ENCODE measurements at places on chromosomes 5 and 9.
A peak's percentile ranks its signal among the peaks of the same experiment; 100 is the strongest.

DNA sequence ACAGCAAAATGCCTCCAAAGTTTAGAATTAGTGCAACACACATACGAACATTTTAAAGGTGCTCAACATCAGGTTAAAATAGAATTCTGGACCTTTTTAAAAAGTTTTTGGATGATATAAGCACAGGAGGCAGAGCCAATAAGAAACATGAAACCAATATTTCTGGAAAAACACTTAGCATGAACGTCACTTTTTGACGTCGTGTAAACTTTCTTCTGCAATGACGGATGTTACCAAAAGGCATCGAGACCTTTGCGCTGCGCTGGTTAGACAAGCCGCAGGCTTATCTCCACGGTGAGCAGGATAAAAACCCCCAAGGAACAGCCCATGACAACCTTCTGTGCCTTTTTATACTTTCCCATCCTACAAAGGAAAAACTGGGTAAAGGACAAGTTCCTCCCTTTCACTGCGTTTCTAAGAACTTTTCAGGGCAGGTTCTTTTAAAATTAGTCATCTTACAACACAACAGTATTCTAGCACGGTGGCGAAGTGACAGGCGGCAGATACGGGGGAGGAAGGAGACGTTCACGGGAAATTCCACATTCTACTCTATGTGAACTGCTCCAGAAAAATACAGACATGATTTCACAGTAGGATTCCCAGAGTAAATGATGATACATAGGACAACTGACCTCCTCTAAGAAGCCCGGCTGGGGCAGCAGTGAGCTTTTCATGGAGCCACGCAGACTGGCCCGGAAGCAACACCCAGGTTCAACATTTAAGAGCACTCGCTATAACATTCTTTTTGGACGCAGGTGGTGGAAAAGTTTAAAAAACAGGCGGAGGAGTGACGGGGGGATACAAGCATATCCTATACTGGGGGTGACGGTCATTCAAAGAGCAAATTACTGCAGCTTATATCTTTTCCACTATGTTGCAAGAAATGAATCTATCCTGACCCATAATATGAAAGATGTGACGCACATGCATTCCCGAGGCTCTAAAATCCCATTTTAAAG, 52.4 kb downstream of the USP20 start:
- DNase-seq, result peak; percentile 79

GRCh38 chr9:101030086-101030391, 1.5 kb downstream of the PLPPR1 start:
- no peak for DNase-seq

GRCh38 chr5:2802693-2803365, 51.4 kb upstream of the IRX2 start:
- no peak for DNase-seq

DNA sequence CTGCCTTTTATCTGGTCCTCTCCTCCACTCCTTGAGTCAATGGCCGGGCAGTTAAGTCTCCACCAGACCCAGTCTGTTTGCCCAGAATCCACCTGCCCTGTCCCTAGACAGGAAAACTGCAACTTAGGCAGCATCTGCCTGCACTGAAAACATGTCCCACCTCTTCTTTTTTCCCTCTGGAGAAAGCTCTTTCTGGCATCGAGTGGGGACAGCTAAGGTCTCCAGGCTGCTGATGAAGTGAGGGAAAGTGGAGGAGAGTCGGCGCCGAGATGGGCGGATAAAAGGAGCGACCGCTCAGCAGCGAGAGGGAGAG, 243 bp upstream of the SHISAL2B start:
- DNase-seq, result no peak

DNA sequence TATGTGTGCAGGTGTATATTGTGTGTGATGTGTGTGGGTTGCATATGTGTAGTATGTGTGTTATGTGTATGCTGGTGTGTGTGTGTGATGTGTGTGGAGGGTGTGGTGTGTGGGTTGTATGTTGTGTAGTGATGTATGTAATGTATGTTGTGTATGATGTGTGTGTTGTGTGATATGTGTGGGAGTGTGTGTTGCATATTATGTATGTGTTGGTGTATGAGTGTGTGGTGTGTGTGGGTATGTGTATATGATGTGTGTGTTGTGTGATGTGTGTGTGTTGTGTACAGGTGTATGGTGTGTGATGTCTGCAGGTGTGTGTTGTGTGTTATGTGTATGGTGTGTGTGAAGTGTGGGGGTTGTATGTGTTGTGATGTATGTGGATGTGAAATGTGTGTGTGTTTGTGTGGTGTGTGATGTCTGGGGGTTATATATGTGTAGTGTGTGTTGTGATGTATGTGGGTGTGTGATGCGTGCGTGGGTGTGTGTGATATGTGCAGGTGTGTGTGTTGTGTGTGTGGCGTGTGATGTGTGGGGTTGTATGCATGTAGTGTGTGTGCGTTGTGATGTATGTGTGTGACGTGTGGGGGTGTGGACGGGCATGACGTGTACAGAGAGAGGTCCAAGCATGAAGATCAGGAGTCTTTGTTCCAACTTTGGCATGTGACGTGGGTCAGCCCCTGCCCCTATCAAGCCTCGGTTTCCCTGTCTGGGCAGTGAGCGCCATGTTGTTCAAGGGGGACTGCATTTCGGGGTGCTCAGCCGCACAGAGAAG, 8.5 kb upstream of the CRB2 start:
- DNase-seq, result no peak

GRCh38 chr9:97905228-97905627, 17.1 kb downstream of the TRMO start:
- peak; percentile 70 for DNase-seq

GRCh38 chr9:134539586-134540194, 101.9 kb upstream of the COL5A1 start:
- no peak for DNase-seq

DNA sequence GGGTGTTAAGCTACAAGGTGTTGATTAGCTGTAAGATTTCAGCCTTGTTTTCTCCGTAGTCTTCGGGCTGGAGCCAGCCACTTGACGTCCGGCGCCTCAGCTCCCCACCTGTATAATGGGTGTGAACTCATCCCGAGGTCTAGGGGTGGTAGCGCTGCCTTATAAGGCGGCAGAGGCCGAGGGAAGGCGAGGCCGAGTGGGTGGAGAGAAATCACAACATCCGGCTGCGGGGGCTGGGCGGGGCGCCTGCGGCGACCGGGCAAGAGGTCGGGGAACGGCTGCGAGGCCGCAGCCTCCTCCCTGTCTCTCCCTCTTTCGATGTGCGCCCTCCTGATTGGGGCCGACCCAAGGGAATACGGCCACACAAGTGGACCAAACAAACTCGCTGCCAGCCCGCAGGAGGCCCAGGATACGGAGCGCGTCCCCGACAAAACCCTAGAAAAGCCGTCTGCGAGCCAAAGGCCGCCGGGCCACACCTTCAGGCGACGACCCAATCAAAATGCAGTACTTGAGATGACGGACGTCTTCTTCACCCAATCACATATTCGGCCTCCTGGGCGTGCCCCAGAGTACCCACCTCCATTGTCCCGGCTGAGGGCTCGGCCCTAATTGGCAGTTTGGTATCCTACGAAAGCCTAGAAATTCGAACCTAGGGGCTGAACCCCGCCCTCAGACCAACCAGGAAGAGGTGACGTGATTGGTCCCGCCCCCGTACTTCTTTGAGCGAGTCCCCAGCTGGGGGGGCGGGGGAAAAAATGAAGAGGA, 493 bp upstream of the GRK6 start:
- peak; percentile 100 for DNase-seq

GRCh38 chr5:67748165-67748690, 467.3 kb upstream of the PIK3R1 start:
- no peak for DNase-seq

- no peak for DNase-seq
Measured at GRCh38 chr9:36213387-36213786, 22.7 kb downstream of the CLTA start.

- no peak for DNase-seq
Measured at GRCh38 chr5:80372780-80373179, 35.1 kb upstream of the ZFYVE16 start.

DNA sequence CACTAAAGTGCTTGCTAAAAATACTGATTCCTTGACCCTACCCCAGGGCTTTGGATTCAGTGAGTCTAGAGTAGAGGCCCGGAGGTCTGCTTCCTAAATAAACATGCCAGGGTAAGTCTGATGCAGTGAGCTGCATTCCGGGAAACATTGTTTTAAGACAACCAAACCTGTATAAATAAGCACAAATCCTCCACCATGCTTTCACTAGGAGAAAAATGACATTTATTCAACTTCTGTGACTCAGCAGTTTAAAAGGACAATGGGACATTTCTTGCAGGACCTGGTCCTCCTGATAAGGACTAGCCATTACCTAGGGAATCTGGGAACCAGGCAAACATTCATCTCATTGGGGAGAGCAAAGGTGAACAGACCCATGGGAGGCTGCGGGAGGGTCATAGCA, 335.3 kb downstream of the MLLT3 start:
- no peak for DNase-seq

- no peak for DNase-seq
Measured at GRCh38 chr9:117021906-117022305, 334.8 kb downstream of the TRIM32 start.

GRCh38 chr5:31078956-31079355, 114.5 kb upstream of the CDH6 start:
- DNase-seq, result no peak

DNA sequence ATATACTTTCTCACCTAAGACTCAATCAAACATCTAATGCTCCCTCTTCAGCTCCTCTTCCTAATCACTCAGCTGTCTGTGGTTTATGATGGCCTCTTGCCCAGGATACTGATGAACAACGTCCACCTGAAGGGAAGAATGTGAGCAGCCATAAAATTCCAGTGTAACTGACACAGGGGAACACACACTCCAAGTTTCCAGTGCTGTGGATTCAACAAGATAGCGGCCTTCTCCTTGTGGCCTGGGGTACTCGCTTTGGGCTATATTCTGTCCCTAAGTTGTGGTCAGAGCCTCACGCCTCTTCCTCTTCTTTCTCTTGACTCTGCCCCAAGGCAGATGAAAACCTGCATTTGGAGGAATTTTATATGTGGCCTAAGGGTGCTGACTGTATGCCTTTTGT, 11.7 kb downstream of the B4GALT1 start:
- no peak for DNase-seq

- DNase-seq, result no peak
Measured at GRCh38 chr9:12859704-12860251, 85.0 kb downstream of the LURAP1L start.

GRCh38 chr5:163563112-163563511, 57.7 kb downstream of the MAT2B start:
- no peak for DNase-seq

GRCh38 chr9:88835772-88836171, 155.5 kb upstream of the S1PR3 start:
- no peak for DNase-seq

- DNase-seq, result peak; percentile 5
Measured at GRCh38 chr5:72234265-72234700, 85.8 kb downstream of the MRPS27 start.

DNA sequence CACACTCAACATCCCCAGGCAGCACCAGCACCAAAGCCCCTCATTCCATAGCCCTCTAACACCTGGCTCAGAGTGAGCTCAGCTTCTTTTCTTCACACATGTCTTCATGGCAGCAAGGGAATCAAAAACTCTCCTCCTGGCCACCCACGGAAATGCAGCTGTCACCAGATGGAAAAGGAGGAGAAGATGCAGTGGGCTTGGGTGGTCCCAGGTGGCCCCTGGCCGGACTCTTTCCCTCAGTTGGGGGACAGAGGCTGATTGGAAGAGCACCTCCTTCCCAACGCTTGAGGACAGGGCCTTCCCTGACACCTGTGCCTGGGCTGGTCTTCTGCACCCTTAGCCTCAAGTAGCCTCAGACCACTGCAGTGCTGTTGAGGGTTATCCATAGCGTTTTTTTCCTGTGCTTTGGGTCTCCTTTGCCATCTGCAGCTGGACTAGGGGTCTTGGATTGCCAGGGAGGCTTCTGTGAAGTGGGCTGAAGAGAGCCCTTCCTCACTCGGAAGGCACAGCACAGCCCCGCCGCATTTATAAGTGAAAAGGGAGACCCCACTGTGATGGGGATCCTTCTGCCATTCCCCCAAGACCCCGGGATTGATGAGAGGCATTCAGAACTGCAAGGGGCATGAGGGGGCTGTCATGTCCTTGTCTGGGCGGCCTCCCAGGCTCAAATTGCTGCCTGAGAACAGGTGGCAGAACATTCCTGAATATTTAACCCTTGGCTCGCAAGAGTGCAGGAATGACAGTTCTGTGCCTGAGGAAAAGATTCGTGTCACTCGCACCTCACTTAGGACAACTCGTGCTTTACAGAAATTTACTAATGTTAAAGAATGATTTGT, 200.0 kb downstream of the AUH start:
- no peak for DNase-seq

GRCh38 chr9:13267743-13268142, 11.7 kb downstream of the MPDZ start:
- no peak for DNase-seq

GRCh38 chr9:134372581-134373267, 46.5 kb downstream of the RXRA start:
- DNase-seq, result no peak

DNA sequence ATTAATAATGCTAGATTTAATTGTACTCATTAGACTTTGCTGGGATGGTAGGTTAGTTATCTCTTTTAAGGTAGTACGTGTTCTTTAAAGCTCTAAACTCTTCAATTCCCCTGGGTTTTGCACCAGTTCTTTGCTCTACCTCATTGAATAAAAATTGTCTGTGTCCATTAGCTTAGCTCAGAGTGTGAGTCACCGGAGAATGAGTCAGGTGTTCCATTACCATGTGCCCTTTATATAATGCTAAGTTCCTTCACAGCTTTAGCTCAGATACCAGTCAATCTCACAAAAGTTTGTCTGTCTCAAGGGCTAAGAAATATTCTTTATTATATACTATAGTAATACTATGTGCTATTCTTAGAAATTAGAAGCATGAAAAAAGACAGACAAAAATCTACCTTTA, 339.4 kb downstream of the PRELID2 start:
- DNase-seq, result no peak

GRCh38 chr9:81635521-81636254, 53.7 kb downstream of the TLE1 start:
- DNase-seq, result no peak

DNA sequence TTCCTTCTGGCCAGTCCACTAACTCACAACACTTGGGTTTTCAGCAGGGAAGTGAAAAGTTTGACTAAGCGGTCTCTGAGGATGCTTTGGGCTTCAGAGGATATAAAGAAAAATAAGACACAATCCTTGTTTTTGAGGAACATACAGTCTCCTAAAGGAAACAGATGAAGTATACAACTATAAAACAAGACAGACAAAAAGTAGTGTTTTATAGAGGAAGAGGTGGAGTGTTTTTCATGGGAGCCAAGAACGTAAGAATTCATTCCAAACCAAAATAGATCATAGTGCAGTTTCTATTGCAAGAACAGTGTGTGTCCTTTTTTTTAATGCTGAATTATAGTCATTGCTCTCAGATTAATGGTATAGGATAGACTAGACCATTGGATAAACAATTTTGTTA, 586.9 kb upstream of the BRINP1 start:
- no peak for DNase-seq

- DNase-seq, result no peak
Measured at GRCh38 chr9:32708480-32709150, 73.1 kb upstream of the TAF1L start.

- DNase-seq, result no peak
Measured at GRCh38 chr5:110625376-110625999, 101.0 kb downstream of the TMEM232 start.

- DNase-seq, result no peak
Measured at GRCh38 chr5:137498301-137498735, 808 bp downstream of the SPOCK1 start.

- no peak for DNase-seq
Measured at GRCh38 chr5:169615561-169615960, 21.5 kb upstream of the DOCK2 start.

- no peak for DNase-seq
Measured at GRCh38 chr5:142726188-142726731, 40.4 kb upstream of the FGF1 start.

GRCh38 chr9:123370526-123371227, 14.7 kb downstream of the CRB2 start:
- no peak for DNase-seq
